ENCODE measurements at places on chromosomes 4 and X.

GRCh38 chr4:108149588-108150380 is 18.9 kb downstream of the LEF1 start:
- no peak for DNase-seq

GRCh38 chr4:77031544-77031943 is 44.2 kb downstream of the CCNI start:
- no peak for DNase-seq

GRCh38 chr4:87270825-87271224 is 50.4 kb upstream of the KLHL8 start:
- no peak for DNase-seq

GRCh38 chrX:10172877-10173276 is 16.1 kb downstream of the CLCN4 start:
- DNase-seq: no peak

DNA sequence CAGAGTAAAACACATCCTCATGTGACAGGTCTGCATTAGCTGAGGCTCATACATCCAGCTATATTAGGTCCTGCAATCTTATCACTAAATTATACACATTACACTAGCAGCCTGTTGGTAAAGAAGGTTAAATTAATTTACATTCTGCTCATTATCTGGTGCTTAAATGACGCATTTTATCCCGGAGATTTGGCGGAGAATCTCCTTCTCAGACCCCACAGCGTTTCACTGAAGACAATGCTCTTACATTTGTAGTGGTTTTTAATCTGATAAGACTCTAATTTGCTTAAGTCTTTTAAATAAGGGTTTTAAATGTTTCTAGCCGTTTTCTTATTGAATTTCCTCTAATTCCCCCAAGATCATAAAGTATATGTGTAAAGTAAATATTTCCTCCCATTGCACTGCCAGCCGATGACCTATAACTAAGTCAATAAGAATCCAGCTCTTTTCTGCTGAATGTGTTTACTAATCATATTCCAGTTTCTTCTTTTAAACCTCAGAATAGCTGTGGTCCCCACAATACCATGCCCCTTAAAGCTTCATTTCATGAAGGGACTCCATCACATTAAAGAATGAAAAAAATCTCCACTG is 2.1 kb upstream of the PITX2 start:
- DNase-seq: no peak

DNA sequence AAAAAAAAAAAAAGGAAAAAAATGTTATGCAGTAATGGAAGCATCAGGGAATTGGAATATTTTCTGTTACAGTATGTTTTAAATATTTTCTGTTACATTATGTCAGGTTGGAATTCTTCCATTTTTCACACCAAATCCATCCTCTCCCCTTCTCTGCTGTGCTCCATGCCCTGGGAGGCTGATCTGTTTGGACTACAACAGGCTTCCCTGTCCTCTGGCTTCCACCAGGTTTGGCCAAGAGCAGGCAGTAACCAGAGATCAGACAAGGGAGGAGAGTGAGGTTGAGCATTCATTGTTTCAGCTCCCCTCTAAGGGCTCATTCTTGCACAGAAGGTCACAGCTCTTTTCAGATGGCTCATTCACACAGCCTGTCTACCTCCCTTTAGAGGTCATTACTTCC is 11.7 kb upstream of the TMEM184C start:
- no peak for DNase-seq

DNA sequence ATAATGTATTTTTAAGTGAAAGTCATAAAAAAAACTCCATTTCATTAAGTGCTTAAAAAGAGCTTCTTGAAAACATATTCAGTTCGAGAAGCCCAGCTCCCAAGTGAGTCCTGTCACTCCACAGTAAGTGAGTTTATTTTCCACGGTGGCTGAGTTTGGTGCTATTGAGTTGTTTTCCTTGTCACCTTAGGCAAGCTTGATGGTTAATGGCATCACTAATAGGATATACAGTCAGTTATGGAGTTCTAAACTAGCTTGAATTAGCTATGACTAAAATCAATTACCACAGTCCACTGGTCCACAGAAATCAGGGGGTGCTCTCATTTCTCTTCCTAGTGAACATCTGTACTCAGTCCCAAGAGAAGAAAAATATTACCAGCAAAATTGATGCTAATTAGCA is 1526.2 kb upstream of the IGFBP7 start:
- DNase-seq: no peak

DNA sequence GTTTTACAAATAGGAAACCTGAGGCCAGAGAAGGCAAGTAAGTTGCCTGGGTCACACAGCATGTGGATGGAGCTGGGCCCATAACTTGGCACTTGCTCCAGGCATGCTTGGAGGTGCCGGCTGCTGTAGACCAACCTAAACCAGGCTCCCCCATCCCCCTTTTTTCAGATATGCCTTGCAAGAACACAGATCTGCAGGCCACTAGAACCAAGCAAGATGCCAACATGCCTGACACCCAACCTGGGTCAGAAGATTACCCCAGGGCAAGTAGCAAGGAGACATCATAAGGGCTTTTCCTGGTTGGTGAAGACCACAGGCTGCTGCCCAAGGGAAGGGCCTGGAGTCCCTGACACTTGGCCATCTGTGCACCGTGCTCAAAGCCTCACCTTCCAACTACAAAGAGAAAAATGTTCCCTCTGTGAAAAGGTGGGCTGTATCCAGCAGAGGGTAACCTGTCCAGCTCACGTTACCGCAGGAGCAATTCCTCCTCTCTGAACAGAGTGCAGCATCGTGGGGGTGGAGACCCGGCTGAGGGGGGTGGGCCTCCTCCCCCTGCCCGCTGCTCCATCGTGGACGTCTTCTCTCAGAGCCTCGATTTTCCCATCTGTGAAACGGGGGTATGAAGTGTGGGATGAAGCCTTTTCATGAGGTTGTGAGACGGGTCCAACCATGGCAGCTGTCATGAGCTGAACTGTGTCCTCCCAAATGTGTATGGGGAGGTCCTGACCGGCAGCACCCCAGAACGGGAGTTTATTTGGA is 23.0 kb downstream of the HMX1 start:
- DNase-seq: no peak

DNA sequence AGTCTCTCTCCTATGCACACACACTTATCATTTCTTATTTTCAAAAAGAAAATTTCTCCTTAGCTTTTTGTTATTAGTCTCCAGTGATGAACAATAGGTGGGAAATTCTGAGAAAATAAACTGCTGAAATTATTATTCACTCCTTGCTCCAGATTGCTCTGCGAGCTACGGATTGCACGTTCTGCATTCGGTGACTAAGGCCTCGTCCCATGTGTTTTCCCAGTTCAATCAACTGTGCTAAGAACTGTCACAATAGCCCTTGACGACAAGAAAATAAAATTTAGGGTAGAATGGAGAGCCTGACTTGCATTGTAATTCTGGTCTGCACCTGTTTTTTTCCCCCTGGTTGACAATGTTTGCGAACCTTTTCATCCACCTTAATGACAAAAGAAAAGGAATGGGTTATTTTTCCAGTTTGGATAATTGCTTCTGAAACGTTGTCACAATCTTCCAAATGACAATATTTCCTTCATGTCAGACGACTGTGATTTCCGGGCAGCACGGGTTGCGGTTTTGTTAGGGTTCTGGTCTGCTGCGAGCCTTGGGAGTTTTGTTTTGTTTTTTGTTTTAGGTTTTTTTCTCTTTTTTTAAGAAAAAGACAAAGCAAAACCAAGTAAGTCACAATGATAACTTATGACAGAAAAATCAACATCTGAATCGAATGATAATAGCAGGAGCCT is 124.5 kb upstream of the NOCT start:
- no peak for DNase-seq

DNA sequence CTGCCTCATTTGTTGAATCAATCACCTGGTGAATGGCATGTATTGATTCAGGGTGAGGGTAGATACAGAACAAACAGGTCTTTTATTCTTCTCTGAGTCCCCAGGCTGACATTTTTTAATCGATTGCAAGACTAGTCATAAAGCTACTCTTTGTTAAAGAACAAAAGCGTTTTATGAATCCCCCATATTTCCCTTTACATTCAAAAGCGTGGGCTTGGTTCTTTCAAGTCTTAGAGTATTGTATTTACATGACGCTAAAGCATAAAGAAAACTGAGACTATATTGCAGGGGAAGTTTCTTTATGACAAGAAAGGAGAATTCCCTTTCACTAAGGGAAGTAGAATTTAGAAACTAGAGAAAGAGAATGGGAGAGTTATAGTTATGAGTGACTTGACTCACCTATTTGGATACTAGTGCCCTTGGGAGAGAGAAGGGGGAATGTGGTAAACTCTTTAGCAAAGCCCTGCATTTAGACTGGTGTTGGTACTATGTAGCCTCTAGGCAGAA is 69.3 kb upstream of the PDE5A start:
- no peak for DNase-seq

Measured in NCI-H2171 (cell line).